ENCODE measurements at places on chromosomes 6 and 20.

DNA sequence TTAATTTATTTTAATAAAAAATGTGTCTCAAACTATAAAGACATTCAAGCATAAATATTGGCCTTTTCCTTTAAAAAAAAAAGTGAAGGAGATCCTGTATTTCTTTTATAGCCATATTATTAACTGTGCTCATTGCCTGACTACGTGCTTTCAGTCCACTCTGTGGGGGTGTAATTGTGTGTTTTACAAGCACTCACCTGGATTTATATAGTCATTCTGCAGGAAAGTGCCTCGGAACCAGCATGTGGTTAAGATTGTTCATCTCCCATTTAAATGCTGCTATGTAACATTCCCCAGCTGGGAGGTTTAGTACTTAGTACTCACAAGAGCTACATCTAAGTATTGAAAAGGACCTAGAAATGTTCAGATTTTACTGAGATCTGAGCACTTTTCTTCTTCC, 47.9 kb upstream of the SLC22A16 start:
- no peak for DNase-seq

- no peak for DNase-seq
Observed at GRCh38 chr6:23590498-23591126, 535.4 kb upstream of the NRSN1 start.

DNA sequence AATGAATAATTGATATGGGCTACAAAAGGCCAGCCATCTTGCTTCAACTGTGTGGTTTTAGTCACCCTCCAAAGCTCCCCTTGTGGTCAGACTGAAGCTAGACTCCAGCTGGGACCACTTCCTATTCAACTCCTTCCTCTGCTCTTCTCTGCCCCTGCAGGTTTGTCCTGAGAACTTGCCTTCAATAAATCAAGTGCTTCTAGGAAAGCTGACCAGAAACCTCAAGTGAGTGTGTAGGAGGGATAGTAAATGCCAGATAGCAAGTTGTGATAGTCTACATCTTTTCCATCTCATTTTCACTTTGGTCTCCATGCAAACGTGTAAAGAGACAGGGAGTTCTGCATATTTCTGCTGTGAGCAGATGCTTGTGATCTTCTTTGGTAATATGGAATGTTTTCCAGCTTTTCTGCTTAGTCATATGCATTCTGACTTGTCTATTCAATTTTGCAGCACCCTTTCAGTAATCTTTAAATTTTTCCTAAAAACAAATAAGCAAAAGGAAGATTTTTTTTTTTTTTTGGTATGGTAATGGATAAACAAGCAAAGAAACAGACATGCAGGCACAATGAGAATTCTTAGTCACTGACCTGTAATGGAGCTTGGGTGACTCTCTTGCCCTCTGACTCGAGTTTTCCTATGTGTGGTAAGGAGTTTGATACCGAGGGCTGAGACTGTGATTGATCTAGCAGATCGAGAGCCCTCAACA, 201.3 kb upstream of the BTBD3 start:
- no peak for DNase-seq

GRCh38 chr6:56757588-56757984, 114.9 kb upstream of the DST start:
- DNase-seq, result no peak

GRCh38 chr6:15907914-15908518, 220.9 kb upstream of the MYLIP start:
- DNase-seq, result no peak

GRCh38 chr6:129670634-129671033, 39.3 kb downstream of the ARHGAP18 start:
- DNase-seq, result no peak

DNA sequence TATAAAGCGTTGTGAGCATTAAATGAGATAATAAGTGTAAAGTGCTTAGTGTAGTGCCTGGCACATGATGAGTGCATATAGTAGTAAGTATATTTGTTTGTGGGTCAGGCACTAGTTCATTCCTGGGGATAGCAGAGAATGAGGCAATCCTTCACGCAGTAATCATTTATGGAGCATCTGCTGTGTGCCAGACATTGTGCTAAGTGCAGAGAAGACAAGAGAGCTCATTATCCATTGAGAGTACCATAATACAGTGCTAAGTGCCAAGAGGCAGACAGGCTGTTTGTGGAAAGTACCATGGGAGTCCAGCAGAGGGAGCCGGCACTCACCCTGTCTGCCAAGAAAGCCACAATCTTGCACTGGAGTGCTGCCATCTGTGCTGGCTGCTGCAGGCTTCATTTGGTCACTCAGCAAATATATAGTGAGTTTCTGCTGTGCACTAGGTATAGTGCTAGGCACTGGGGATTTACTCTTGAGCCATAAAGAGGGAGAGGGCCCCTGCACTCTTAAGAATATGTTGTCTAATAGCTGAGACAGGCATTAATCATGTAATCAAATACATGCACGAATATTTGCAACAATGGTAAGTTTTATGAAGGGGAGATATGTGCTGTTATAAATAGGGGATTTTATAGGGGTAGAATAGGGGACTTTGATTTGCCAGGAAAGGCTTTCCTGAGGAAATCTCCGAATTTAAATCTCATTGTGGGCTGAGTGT, 12.9 kb upstream of the MROH8 start:
- DNase-seq, result peak; percentile 38

DNA sequence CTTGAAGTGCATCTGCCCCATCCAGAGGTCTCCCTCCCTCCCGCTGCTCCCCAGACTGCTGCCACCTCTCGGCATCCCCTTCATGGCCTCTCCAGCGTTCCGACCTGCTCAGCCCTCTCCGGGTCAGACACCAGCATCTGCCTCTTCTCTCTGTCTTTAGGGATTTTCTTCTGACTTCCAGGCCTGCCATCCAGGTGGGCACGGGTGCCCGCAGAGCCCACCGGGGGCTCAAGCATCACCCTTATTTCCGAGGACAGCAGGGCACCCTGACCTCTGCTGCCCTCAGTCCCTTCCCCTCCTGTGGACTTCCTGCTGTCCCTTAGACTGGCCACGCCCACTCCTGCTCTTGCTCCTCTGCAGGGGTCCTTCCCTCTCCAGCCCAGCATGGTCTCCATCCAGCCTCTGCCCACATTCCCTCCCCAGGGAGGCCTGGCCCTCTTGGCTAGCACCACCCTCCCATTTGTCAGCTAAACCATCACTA, 3.3 kb downstream of the NPEPL1 start:
- DNase-seq, result no peak

DNA sequence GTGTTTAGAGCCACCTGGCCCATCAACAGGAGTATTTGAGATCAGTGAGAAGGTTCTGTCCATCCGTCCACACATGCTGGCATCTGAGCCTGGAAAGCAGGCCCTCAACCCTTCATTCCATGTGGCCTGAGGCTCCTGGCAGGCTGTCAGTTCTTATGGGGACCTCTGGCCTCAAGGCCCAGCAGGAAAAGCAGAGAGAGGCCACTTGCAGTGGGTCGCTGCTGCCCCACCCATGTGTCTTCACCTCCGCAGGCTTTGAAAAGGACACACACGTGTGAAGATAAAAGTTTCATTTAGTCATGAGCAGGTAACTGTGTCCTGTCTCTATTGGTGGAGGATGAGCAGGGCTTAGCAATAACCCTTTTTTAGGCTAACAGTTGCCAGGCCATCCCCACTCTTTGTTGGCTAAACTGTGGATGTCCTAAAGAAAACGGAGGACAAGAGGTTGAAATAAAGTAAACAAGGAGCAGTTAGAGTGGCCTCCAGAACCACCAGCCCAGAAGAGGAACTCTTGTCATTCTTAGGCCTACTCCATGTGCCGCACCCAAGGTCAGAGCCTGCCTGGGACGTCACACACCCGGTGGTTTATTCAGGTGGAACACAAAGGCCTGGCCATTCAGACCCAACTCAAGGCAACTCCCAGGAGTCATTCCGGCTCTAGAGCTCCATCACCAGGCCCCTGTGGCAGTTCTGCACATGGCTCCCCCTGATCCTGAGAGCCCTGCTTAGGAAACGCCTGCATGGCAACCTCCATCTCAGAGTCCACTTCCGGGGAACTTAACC, 143.4 kb upstream of the CST7 start:
- no peak for DNase-seq

DNA sequence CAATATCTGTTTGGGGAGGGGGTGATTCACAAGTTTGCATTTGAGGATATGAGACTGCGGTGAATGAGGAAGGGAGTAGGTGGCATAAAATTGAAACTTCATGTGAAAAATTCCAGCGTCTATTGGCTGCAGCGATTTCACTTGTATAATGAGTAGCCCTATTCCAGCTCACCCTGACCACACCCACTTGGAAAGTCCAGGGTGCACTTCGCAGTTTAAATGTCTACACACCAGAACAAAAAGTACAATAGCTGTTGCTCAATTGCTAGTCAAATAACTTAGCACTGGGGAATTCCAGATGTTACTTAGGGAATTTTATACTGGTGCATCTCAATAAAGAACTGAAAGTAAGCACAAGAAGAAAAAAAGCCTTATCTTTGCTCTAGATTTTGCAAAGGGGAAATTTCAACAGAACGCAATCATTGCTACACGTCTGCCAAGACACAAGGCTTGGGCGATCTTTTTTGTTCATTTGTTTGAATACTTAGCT, 6.3 kb downstream of the TNFAIP3 start:
- DNase-seq, result peak; percentile 71

- DNase-seq, result no peak
Observed at GRCh38 chr6:14671261-14671681, 553.7 kb downstream of the CD83 start.

DNA sequence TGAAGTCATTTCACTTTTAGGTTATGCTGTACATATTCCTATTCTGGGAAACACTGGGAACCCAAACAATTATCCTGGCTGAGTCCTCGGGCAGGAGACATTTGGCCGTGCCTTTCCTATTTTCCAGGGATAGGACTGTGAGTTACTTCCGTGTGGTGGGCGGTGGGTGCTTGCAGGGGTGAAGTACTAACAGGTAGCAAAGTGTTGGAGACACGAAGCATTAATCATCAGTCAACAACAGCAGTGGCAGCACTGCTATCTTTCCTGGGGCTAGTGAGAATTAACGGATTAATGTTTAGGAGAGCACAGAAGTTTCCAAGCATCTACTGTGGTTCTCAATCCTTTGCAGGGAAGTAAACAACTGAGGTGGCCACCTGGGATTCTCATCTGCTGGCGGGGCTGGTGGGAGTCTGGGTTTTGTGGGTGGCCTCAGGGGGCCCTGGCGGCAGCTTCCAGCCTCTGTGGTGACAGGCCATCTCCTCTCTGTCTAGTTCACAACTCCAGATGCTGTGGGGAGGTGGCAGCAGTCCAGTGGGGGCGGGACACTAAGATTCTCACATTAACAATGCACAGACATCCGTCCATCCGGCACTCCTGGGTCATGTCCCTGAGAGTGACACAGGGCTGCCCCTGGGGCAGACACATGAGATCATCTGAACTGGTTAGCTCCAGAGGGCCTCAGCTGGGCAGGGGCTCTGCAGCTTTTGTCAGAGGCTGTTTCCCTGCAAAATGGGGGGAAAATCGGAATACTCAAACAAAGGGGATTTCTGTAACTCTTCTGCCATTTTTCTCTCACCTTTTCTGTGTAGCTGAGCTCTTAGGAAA, 90.9 kb downstream of the GJA10 start:
- DNase-seq, result no peak

- no peak for DNase-seq
Observed at GRCh38 chr6:67131827-67132226, 1424.8 kb upstream of the EYS start.

DNA sequence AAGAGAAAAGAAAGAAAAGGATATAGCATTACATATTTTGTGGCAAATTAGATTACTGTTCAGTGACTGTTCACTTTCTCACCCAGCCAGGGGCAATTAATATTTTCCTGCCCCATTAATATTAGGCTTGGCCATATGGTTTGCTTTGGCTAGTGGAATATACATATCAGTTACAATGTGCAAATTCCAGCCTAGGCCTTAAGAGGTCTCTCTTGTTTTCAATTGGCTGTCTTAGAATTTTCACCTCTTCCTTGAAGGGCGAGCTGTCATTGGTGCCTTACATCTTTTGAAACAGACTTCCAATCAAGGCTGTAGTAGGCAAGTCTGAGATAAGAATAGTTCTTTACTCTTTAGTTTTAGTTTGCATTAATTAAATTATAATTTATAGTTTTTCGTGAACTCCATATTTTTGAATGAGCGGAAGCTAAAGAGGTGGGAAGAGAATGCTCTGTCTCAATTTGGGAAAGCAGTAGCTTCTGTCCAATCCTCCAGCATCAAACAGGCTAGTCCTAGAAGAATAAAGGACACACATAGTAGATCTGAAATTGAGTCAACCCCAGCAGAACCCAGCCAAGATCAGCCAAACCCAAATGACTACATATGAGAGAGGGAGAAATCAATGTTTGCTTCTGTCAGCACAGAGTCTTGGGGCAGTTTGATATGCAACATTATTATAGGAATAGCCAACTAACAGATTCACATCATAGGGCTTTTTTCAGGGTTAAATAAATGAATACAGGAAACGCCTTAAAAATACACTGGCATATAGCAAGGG, 6.3 kb upstream of the CSNK2A1 start:
- DNase-seq, result no peak

DNA sequence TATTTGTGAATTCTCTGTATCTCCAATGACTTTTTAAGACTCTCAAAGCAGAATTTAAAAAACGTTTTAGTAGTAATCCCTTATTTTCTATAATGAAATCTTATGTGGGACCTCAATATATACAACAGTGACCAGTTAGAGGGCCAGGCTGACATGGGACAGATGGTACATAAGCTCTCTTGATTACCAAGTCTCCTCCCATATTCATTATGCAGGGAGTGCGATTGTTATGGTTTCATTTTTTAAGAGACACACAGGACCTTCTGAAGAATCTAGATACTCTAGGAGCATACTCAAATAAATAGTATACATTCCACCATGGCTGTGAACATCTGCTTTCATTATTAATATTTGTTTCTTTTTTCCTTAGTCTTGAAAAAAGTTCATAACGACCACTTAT, 43.5 kb downstream of the GCLC start:
- DNase-seq, result no peak

GRCh38 chr20:36399147-36399968, 93.2 kb downstream of the DLGAP4 start:
- DNase-seq, result no peak

DNA sequence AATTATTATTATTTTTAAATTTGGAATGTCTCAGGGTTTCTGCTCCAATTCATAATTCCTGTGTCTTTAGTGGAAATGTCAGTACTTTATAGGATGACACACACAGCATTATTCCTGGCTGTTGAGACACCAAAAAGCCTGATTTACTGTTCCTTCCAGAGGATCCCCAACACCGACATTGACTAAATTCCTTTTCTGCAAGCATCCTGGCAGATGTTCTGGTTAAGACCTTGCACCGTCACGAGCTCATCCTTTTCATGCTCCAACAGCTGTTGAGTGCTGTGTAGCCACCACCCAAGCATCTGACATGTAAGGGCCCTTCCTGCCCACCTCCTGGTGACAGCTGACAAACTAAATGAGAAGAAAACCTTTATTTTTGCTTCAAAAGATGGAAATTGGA, 284.3 kb upstream of the SULF2 start:
- DNase-seq, result no peak

DNA sequence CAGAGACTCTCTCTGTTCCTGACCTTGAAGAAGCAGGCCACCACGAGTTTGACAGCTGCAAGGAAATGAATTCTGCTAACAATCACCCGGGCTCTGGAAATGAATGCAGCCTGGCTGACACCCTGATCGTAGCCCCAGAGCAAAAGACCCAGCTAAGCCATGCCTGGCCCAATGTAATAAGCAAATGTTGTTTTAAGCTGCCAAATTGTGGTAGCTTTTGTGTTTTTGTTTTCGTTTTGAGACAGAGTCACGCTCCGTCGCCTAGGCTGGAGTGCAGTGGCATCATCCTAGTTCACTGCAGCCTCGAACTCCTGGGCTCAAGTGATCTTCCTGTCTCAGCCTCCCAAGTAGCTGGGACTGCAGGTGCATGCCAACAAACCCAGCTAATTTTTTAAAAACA, 3.3 kb upstream of the OXT start:
- no peak for DNase-seq

GRCh38 chr20:63036291-63036690, 29.5 kb upstream of the BHLHE23 start:
- DNase-seq, result no peak
